ENCODE measurements at places on chromosomes 16 and 17.

DNA sequence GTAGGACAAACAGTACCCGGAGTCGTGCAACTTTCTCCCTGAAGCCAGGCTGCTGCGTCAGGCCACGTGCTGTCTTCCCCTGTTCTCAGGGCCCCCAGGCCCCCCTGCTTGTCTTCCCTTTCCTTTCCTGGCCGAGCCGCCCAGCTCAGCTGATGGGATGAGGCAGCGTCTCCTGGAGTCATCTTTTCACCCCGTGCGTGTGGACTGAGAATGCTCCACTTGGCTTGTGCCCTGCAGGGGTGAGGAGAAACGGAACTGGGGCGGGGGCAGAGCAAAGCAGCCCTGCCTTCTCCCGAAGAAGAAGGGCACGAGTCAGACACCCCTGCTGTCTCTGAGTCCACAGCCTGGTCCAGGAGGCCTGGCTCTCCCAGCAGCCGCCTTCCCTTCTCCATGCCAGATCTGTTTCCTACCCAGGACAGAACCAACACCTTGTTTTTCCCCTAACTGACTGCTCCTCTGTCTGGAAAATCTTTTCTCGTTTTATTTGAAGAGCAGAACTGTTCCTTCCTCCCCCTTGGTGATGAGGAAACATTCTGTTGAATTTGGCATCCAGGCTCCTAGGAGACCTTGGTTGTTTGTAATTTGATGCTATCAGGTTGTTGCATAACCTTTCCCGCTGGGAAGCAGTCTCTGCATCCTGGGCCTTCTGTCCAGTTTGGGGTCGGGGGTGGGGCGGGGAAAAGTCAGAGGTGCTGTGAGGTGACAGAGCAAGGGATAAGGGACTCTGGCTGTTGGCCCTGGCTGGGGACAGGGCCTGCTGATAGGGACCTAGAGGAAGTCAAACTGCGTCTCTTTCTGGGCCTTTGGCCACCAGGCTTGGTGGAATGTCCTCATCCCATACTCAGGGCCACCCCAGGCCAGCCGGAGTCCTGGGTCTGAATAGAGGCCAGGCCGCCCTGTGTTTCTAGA is 78.8 kb downstream of the WIPI1 start:
- peak; percentile 97 for DNase-seq

GRCh38 chr16:84597931-84598351 is 19.9 kb downstream of the COTL1 start:
- DNase-seq = no peak

DNA sequence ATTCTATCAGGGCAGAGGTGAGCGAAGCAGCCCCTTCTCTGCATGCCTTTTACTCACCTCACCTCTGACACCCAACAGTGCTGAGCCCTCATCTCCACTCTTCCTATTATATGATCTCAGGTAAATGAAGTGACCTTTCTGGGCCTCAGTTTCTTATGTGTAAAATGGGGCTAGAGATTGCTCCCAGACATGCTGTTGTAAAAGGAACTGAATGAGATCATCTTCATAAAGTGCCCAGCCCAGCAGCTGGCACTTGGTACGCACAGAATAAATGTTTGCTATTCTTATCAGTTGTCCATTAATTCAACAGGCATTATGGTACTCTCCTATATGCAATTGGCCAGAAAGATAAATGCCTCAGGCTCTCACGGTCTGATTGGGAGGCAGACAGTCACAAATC is 4.5 kb upstream of the GALK1 start:
- no peak for DNase-seq

DNA sequence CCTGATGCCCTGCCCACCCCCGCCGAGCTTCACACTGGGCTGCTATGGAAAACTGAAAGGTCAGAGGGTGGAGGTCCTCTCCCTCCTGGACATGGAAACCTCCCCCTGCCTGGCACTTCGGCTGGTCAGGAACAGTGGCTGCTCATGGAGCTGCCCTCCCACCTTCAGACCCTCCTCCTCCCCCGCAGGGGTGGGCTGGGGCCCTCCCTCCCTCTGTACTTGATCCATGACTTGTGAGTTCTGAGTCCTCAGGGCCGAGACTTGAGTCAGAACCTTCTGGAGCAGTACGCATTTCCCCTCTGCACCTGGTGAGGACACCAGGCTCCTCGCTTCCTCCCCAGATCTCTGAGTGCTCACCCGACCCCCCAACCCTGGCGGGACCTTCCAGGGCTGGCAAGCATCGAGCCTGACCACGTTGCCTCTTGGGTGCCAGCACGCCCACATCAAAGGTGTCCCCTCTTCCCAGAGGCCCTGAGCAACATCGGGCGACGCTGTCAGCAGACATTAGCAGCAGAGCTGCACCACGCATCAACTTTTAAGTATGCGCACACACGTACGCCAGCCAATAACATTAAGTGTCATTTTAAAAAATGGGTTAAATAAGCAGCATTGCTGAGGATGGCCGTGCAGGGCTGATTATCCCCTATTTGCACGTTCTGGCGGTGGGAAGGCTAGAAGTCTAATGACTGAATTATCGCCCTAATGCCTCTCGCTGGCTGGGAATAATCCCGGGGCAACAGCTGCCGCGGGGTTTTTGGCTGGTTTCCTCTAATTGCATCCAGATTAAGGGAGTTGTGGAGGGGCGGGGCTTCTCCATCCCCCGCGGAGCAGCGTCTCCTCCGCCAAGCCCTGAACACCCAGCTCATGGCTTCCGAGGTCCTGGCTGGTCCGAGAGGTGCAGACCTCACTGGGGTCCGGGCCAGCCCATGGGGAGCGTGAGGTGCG is 98.0 kb downstream of the TBC1D16 start:
- no peak for DNase-seq

DNA sequence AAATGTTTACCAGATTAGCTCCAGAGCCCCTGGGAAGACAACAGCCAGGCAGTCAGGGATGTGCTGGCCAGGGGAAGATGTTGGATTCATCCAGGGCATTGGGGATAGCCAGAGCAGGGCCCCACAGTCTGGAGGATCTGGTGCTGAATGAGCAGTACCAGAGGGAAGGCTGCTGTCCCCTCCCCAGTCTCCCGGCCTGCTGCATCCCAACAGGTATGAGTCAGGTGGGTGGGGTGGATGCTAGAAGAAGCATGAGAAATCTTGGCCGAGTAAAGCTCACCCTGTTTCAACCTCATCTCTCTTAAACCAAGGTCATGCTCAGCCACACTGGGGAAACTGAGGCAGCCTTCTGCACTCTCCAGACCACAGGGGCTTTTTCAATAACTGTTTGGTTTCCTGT is 71.9 kb upstream of the SEC14L1 start:
- no peak for DNase-seq

DNA sequence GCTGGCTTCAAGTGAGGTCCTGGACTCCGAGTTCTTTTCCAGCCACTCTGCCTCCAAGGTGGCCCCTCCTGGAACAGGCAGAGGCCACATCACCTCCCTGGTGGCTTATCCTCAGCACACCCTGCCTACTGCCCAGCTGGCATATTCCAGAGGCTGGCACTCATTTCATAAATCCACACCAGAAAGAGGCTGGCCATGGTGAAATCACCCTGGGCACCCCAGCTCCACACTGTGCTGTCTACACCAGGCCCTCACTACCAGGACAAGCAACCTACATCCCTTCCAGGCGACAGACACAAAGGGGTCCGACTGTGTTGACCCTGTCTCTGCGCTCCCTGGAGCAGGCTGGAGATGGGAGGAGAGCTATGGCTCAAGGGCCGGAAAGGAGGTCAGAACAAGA is 100.2 kb downstream of the C16orf78 start:
- no peak for DNase-seq

DNA sequence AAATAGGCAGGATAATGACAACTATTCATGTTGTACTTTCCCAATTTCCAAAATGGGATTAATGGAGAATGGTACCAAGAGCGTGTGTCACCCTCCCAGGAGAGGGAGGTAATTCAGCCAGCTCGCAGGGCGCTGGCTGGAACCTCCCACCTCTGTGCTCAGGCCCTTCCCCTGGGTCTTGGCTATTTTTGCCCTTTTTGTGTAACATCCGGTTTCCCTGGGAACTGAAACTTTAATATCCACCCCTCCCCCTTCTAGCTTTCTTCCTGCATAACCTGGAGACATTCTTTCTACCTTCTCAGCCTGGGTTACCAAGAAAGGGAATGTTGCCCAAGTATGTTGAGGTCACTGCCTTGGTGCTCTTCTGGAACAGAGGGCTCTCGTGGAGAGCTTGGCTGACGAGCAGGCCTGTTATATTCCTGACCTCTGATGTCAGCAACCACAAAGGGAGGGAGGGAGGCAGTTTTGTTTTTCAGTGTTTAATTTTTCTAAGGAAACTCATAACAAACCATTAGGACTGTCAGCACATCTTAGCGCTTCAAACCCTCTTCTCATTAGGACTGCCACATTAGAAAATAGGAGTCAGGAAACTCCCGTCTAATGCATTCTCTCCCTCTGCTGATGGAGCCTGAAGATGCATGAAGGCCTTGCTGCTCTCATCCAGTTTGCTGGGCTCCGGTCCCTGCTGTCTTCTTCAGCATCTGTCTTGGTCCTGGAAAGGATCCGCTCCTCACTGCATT is 25.6 kb downstream of the ITGB3 start:
- DNase-seq = no peak

DNA sequence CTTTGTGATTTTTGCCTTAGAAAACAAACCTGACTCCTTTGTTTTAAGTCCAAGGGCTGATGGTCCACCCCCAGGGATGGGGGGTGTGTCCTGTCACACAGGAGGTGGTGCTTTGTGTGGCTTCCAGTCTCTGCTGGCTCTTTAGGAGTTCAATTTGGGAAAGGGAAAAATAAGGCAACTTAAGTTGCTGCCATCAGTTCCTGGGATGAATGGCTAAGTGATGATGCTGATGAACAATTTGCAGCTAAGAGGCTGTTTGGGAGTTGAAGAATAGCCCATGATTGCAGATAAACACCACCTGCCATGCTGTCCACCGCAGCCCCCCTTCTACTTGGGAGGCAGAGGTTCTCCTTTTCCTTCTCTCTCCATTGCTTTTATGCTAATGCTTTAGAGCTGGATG is 40.2 kb downstream of the ARL4D start:
- DNase-seq = no peak

- no peak for DNase-seq
These were observed 24.3 kb upstream of the ADGRG1 start for GRCh38 chr16:57604177-57604576.

- DNase-seq = no peak
These were observed 12.3 kb downstream of the FCSK start for GRCh38 chr16:70466805-70467076.

DNA sequence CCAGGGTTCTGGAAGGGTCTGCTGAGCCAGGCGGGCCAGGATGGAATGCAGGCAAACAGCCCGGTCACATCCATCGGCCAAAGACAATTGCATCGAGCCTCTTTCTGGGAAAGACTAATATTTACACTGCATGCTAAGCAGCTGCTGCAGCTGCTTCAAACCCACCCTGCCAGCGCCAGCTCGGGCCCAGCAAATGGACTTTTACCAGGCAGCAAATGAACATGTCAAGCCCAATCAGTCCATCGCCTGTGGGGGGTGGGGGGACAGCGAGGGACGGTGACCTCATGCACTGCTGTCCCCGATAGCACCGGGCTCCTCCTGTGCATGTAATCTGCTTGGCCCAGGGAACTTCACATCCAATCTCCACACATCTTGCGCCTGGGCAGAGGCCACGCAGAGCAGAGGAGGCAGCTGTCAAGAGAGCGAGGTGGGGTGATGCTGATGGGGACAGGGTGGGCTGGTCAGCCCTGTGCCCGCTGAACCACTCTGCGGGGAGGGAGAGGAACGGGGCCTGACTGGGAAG is 39.4 kb upstream of the CDH5 start:
- DNase-seq = no peak

- no peak for DNase-seq
These were observed 30.0 kb upstream of the PABPN1L start for GRCh38 chr16:88896238-88897070.
